Kidney (tissue), 22 donors: ENCODE measurements at places on chromosomes 6 and 20.

DNA sequence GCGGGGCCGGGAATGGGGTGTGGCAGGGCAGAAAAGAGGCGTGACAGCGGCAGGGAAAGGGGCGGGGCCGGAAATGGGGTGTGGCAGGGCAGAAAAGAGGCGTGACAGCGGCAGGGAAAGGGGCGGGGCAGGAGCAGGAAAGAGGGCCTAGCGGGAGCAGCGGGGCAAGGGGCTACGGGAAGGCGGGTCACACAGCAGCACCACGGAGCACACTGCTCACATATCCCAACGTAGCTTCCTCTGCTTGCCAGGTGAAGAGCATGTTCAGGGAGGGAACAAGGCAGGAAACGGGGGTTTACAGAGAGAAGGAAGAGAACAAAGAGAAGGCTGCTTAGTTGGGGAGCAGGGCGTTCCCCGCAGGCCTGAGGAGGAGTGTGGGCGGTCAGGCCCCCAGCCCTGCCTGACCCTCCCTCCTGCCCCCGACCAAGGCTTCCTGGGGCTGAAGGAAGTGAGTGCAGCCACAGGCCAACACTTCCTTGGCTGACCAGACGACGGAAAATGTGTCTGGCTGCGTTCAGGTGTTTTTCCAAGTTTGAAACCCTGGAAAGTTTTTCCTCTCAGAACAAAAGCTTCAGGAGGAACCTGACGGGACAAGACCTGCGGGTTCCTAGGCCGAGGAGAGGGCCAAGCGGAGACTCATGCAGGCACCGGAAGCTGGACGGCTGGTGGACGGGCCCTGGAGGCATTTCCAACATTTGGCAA lies 13.8 kb downstream of the UCKL1 start:
- DNase-seq: no peak

DNA sequence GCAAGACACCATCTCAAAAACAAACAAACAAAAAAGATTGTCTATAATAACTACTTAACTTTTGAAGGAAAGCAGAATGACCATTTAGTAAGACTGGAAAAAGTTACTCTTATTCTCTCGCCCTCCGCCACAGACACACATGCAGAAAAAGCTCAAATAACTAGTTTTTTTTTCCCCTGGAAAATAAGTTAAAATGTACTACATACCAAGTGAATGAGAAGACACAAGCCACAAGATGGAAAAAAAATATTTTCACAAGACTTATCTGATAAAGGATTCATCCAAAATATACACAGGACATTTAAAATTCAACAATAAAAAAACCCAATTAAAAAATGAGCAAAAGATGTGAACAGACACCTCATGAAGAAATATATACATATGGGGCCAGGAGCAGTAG lies 31.9 kb downstream of the NUDT3 start:
- no peak for DNase-seq

DNA sequence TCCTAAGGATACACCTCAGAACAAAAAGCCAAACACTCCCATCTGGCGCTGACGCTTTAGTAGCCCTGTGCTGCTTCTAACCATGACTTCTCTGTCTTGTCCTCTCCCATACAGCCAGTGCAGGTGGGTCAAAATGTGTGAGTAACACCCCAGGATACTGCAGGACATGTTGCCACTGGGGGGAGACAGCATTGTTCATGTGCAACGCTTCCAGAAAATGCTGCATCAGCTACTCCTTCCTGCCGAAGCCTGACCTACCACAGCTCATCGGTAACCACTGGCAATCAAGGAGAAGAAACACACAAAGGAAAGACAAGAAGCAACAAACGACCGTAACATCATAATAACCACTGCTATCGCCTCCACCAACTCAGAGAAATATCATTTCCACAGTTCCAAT lies 1.4 kb downstream of the DEFB132 start:
- no peak for DNase-seq

GRCh38 chr6:2959909-2960719 lies 11.3 kb downstream of the SERPINB6 start:
- DNase-seq: peak; percentile 22

DNA sequence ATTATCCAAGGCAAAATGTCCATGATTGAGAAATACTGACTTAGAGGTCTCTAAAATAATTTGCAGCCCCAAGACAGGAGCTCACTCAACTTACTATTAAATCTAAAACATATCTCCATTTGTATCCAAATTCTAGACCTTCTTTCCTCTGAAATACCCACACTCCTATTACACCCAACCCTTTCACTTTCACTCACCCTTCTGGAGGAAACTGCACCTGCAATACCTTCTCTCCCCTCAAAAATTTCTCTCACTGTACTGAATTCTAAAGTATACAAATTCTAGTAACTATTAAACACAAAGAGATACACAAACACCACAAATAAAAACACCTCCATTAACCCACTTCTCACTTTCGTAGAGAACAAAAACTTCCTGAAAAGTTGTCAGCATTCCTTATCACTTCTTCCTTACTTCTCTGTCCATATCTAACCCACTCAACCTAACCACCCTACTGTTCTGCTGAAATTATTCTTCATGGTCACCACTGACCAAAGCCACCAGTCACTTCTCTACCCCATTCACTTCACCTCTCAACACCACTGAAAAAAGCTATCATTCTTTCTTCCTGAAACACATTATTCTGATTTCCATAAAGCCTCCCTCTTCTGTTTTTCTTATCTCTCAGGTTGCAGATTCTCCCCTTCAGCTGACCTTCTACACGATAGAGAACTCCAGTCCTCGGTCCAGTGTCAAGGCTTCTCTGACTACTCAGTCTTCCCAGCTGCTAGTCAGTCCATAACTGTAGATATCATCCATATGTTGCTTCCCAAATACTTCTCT lies 12.0 kb downstream of the LMBRD1 start:
- DNase-seq: no peak

DNA sequence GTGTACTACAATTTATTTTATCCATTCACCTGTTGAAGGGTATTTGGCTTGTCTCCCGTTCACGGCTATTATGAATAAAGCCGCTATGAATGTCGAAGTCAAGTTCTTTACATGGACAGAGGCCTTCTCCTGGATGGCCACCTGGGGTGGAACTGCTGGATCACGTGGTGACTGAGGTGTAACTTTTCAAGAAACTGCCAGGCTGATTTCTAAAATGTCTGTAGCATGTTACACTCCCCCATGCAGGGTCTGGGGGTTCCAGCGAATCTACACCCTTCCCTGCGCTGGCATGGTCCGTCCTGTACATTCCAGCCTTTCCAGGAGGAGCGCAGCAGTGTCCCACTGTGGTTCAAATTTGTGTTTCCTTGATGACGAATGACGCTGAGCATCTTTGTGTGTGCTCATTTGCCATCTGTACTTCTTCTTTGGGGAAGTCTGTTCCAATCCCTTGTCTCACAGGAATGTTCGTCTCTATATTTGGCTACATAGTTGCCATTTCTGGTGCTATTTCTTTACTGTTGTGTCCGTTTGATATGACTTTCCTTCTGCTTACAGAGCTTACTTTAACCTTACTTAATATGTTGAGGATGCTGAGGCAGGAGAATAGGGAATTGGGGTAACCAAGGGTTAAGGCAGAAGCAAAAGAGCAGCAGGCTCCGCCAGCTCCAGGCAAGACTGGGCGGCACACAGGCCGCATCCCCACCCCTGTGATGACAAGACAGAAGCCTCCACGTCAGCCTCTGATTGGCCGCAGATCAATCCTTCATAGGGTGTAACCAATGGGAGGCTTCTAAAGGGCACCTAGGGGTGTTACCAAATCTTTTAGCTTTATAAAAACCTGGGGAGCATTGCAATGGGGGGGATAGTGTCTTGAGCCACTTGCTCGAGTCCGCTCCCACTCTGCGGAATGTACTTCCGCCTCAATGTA lies 106.6 kb downstream of the TAF4 start:
- peak; percentile 22 for DNase-seq
